ENCODE measurements at places on chromosomes 5 and 9.

GRCh38 chr9:70964861-70965260 is 156.6 kb downstream of the TRPM3 start:
- no peak for DNase-seq

GRCh38 chr5:31730139-31730538 is 91.2 kb downstream of the PDZD2 start:
- no peak for DNase-seq

- DNase-seq, result no peak
These were observed 2.4 kb upstream of the BTF3 start for GRCh38 chr5:73495772-73496335.

DNA sequence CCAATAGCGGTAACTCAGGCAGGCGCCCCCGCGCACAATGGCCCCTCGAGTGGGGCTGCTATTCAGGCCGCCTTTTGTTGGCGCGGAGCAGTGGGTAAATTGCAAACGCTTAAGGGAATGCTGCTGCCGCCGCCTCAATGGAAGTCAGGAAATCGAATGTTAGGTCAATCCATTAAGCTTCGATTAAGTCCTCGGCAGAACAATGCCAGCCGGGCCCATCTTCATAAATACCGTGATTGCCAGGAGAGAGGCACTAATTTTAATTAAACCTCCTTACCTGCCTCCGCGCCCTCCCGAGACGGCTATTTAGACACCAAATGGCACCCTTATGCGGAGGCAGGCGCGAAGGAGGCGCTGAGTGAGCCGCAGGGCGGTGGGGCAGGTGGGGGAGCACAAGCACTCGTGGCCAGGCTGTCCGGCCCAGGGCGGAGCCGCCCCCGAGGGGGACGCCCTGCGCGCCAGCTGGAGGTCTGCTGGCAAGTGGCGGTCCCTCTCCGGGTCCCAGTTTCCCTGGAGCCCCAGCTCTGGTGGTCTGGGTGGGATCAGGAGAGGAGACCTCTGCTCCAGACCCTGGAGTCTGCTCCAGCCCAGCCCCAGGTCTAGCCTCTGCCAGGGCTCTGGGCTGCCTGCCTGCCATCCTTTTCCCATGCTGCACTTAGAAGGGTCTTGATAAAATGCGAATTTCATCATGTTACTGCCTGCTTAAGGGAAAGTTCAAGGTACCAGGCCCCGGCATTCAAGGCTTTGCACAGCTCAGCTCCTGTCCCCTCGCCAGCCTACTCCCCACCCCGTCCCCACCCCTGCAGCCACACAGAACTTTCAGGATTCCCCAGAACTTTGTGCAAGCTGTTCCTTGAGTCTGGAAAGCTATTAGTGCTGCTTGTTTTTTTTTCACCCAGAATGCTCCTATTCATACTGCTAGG is 19.7 kb downstream of the NR5A1 start:
- DNase-seq, result no peak

GRCh38 chr5:958701-959571 is 49.7 kb upstream of the NKD2 start:
- peak; percentile 60 for DNase-seq

DNA sequence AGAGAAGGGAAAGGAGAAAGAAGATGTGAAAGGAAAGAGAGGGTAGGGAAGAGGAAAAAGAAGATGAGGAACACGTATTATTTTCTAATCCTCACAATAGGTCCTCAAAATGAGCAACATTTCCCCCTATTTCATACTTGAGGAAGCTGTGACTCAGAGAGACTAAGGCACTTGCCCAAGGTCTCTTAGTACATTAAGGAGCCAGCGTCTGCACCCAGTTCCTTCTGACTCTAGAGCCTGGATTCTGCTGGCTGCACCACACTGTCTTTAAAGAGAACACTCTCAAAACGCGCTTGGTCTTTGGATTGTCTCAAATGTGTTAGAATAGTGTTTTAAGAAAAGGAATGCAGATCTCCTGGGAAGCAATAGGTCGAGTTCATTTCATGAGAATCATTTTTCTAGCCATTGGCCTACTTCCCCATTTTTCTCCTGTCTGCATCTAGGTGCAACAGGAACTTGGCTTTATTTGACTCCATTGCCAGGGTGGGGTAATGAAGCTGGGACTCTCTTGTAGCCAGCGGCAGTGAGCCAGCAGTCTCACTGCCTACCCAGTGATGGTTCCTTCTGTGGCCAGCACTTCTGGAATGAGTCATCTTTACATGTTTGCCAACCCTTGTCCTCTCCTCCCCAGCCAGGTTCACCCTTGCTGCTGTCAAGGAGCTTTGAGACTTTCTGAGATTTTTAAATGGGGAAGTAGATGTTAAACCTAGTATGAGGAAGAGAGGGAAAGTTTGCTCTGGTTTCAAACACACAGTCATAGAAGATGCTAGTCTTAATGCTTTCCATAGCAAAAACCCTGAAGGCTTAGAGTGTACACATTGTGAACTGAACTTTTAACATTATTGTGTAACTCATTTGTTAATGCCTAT is 82.7 kb downstream of the DOCK8 start:
- DNase-seq, result peak; percentile 61

DNA sequence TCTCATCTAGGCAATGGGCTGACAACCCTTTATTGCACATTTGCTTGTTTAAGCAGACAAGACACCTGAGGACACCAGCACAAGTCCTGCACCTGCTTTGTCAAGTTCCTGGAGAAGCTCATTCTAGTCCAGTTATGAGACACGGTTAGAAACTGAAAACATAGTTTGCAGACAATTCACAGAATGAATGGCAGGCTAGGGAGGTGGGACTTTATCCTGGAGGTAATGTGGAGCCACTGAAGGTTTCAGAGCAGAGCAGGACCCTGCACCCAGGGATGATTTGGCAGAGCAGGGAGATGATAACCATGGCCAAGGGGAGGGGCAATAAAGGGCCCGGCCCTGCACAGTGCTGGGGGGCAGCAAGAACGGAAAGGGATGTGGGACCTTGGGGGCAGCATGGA is 50.7 kb upstream of the SLC25A51 start:
- no peak for DNase-seq

Measured in ureter (tissue), 1 donor.